Breast epithelium (tissue), 4 donors: ENCODE measurements at places on chromosomes 4 and X.
A peak's percentile ranks its signal among the peaks of the same experiment; 100 is the strongest.

DNA sequence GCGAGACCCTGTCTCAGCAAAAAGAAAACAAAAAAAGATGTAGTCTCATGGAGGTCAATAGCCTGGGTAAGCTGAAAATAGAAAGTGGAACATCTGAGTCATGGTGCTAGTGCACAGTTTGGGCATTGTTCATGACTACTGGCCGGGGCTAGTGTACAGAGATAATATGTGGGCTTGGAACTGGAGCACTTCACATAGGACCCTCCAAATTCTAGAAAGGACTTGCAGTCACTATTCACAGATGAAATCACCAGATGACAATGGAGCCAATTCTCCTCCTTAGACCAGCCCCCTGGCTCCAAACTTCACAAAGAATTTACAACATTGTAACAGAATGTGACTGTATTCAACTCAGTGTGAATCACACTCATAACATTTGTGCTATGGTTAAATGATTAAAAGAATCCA lies 367.8 kb upstream of the SLC7A11 start:
- DNase-seq, result no peak

GRCh38 chr4:38266616-38267015 lies 306.4 kb downstream of the PTTG2 start:
- DNase-seq, result no peak

GRCh38 chr4:20271950-20272349 lies 20.2 kb downstream of the SLIT2 start:
- DNase-seq, result no peak

- no peak for DNase-seq
These were observed 60.6 kb upstream of the NAP1L5 start for GRCh38 chr4:88758264-88758663.

DNA sequence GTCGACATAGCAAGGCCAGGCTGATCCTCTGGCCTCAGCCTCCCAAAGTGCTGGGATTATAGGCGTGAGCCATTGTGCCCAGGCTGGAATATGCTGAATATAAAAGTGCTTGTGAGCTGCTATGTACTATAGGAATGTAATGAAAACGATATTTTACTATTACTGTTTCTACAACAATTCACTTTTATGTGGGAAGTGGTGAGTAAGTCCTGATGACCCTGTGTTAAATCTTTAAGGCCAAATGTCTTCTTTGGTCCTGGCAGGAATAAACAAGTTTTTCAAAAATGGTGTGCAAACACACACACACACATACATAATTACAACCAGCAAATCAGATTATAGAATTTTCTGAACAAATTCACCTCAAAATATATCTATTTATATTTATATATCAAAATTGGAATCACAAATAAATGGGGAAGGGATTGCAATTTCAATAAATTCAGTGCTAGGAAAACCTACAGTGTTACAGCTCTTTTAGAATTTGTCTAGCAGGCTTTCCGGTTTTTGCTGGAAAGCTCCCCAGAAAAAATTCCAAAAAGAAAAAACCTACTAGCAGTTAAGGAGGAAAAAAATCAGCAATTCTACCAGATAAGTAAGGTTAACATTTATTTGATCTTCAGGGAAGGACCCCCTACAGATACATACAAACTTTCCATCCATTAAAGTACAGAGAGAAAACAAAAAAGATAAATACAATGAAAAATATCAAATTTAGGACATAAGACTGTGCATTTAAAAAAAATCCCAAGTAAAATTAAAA lies 17.9 kb downstream of the SMIM14 start:
- DNase-seq, result no peak

GRCh38 chrX:105765691-105766090 lies 56.6 kb upstream of the NRK start:
- DNase-seq, result no peak

DNA sequence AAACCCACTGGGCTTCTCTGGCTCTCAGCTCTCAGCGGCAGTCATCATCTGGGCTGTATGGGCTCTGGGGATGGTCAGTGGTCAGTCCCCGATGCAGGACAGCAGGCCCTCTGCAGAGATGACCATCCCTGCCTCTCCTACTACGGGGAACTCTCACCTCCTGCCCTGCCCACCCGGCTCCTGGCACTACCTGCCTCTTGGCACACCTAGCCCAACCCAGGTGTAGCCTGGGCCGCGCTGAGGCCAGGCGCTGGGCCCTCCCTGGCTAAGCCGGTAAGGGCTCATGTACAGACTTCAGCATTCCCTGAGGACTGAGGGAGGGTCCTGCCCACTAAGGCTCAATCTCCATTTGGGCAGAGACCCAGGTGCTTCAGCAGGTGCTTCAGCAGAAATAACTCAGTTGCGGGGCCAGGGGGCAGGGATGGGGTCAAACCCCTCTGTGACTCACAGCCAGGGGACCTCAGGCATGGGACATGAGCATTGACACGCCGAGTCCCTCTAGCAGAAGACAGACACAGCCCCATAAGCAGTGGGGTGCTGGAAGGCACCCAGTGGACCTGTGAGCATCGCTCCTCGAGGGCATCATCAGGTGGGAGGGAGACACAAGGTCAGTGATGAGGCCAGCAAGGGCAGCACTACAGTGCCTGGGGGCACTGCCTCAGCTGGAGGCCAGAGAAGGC lies 71.0 kb downstream of the ACOX3 start:
- DNase-seq, result no peak

DNA sequence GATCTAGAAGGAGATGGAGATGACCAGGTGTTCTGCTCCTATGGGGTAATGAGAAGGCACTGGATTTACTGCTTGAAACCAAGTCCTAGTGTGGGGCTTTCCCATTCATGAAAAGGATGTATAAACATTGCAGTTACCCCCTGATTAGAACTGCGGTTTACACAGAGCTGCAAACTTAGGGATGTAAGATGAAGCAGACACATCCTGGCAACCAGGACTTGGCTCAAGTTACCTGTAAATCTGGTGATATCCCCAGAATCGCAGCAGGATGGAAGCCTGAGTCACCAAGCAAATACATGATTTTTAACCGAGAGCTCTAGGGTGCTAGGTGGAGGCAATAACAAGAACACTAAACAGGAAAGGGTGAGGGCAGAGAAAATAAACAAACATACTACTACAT lies 178.6 kb upstream of the MAMLD1 start:
- DNase-seq, result no peak

DNA sequence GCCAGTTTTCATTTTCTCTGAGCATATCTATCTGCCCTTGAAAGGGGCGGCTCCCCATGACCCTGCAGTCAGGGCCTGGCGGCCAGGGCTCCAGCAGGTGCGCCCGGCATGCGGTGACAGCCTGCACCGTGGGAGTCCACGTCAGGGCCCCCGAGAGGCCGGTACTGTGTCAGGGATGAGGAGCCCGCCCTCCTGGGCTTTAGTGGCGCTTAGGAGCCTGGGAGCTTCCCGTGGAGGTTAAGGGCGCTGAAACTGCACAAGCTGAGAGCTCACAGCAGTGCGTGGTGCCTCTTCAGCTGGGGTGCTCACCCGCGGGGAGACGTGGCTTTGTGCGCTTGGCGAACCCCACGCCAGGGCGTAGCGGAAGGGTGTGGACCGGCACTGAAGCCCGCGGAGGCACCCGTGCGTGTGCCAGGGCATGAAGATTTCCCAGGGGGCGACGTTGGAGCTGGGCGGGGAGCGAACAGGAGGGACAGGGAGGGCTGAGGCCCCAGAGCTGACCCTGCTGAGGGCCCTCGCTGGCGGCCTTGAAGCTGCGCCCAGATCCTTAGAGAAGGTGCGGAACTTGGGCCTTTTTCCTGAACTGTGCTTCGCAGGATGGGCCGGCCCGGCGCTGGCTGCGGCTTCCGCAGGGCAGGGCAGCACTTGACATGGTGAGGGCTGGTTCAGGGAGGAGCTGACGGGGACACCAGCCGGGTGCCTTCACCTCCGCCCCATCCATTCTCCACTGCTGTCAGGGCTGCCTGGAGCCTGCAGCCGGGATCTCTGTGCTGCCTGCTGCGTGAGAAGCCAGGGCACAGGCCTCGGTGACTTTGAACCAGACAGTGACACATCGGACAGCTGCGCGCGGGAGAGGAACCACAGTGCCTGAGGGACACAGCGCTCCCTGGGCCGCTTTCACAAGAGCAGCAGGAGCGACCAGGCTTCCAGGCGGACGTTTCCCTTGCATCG lies 32.9 kb downstream of the HTT-AS start:
- DNase-seq, result peak; percentile 69

DNA sequence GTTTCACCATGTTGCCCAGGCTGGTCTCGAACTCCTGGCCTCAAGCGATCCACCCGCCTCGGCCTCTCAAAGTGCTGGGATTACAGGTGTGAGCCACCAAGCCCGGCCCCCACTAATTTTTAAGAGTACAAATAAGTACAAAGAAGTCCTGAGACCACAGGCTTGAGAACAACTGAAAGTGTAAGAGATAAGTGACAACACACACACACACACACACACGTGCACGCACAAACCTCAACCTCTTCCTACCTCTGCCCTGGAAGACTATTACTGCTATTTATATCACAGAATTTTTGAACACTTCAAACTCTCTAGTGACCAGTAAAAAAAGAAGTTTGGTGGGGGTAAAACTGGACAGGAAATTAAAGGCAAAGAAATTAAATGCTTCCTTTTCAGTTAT lies 7.5 kb downstream of the KLHL15 start:
- no peak for DNase-seq
